ENCODE measurements at places on chromosomes 5 and 9.

DNA sequence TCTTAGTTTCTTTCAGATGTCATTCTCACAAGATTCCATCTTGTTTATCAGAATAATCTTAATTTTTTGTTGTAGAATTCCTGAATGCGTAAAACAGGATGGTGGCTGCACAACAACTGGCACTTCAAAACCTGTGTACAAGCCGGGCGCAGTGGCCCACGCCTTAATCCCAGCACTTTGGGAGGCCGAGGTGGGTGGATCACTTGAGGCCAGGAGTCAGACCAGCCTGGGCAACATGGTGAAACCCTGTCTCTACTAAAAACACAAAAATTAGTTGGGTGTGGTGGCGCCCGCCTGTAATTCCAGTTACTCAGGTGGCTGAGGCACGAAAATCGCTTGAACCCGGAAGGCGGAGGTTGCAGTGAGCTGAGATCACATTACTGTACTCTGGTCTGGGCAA lies 10.5 kb upstream of the CCNB1 start:
- no peak for DNase-seq

DNA sequence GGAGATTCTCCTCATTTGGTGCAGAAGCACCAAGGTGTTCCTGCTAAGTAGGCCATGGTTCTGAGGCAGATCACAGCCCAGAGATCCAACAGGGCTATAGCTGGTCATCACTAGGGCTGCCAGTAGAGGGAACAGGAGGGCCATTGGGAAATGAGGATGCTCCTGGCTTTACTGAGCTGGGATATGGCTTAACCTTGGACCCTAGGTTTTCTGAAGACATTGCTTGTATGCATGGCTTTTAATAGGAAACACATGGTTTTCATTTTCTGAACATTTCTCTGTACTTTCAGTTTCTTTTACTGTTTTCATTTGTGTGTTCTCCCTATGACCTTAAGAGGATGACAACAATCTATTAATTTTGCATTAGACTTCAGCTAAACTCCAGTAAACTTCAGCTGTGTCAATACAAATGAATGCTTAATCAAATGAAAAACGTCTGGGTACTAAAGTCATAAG lies at the start of gene IFNW1:
IFNW1 (minus strand) TSS at position 406 of the 456 bp plus-strand sequence; CDS start at position 144, 262 bp downstream.
- no peak for DNase-seq

DNA sequence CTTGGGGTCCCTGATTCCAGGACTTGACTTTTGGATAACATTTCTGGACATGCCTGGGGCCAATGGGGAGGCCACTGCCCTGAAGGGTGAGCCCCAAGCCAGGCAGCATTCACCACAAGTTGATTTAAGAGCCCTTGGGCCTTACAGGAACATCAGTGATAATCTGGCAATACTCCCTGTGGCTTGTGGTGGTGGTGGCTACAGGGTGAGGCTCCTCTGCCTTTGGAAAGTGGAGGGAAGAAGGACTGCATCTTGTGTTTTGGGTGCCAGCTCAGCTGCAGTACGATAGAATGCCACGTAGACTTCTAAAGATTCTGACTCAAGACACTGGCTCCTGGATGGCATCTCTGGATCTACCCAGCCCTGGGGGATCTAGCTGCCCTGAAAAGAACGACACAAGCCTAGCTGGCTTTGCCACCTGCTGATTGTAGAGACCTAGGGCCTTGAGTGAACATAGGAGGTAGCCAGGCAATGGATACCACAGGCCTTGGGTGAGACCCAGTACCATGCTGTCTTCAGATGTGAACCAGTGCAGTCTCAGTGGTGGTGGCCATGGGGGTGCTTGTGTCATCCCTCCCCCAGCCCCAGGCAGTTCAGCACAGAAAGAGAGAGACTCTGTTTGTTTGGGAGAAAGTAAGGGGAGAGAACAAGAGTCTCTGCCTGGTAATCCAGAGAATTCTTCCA lies 79.0 kb upstream of the DAP start:
- DNase-seq = no peak

- no peak for DNase-seq
Measured at GRCh38 chr5:138844125-138844461, 31.0 kb downstream of the LRRTM2 start.

GRCh38 chr5:158174918-158175851 lies 316.2 kb upstream of the CLINT1 start:
- peak; percentile 45 for DNase-seq

- DNase-seq = no peak
Measured at GRCh38 chr5:165134155-165134554, 1628.7 kb downstream of the MAT2B start.

DNA sequence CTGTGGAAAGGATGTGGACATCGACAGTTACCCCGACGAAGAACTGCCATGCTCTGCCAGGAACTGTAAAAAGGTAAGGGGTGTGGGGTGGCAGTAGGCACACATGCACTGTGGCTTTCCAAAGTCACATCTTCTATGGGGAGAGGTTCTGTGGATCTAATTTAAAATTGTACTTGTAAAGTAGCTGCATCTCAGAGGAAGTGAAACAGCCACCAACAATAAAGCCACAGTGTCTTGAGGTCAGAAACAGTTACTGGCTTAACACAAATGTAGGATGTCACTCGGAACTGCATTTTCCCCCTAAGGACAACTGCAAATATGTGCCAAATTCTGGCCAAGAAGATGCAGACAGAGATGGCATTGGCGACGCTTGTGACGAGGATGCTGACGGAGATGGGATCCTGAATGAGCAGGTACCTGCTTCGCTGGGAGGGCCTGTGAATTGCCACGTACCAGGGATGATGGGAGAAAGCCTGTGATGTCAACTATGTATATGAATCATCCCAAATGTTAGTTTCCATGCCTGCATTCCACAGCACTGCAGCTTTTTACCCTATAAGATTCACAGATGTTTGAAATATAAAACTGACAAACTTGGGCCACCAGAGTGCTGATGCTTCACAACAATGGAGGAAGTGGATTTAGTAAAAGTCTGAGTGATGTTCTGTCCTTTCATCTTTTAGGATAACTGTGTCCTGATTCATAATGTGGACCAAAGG lies 35.3 kb downstream of the THBS4 start:
- no peak for DNase-seq

- DNase-seq = no peak
Measured at GRCh38 chr9:84322828-84323227, 17.7 kb downstream of the SLC28A3 start.

DNA sequence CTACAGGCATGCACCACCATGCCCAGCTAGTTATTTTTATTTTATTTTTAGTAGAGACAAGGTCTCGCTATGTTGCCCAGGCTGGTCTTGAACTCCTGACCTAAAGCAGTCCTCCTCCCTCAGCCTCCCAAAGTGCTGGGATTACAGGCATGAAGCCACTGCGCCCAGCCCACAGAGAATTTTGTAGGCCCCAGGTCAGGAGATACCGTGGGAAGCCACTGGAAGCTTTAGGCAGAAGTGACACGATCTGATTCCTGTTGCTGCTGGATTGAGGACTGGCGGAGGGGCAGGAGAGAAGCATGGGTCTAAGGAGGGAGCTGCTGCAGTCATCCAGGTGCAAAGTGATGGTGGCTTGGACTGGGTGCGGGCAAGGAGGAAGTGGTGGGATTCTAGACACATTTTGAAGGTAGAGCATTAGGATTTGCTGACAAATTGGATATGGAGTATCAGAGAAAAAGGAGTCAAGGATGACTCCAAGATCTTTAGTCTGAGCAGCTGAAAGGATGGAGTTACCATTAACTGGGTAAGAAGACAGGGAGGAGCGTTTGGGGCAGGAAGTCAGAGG lies 20.7 kb downstream of the TCF7 start:
- no peak for DNase-seq

DNA sequence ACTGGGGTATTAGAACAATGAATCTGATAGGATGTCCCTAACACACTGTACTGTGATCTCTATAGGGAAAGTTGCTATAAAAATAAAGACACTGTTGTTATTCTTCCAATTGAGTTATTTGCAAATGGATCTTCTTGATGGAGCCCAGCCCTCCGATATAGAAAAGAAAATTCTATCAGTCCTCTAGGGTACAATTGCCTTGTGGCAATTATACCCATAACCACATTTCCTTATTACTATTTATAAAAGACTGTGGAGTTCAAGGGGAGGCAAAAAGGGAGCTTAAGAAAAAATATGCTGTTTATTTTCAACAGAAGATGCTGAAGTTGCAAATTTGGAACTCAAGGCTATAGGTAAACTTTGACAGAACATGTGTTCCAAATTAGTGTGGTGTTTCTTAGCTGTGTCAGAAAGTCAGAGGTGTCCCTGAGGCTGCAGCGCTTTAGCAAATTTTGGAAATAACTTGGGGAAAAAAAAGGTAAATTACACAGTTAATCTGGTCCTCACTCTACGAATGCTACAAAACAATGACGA lies 116.5 kb downstream of the NFIB start:
- no peak for DNase-seq

DNA sequence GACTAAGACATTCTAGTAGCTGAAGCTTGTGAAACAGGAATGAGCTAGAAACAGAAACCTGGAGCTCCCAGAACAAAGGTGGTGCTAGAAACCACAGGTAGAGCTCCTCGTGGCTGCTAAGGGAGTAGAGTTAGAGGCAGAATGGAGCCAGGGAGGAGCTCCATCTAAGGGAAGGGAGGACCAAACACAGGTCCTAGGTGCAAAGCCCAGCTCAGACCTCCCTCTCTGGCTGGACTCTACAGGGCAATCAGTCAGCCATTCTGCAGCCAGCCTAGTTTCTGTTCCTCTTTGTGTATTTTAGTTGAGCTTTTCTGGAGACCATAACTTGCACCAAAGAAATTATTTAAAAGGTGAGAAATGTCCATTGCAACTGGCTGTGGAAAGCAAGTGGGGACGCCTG lies 70.4 kb downstream of the CRB2 start:
- no peak for DNase-seq

- no peak for DNase-seq
Measured at GRCh38 chr5:161431963-161432362, 114.6 kb downstream of the GABRB2 start.

DNA sequence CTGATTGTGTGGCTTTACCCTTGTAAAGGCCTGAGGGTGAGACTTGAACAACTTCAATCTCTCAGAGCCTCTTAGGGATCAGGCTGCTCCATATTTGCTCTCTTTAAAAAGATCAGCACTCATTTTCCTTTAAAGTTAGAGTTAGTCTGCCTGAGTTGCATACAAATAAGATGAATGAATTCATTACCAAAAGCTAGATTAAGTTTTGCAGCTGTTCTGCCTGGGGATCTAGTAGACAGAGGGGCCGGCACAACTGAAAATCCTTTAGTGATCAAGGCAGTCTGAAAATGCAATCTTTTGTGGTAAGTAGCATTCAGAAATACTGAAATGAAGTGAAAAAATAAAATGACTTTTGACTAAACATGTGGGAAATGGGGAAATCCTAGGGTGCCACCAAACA lies 264.0 kb downstream of the MAN2A1 start:
- no peak for DNase-seq

DNA sequence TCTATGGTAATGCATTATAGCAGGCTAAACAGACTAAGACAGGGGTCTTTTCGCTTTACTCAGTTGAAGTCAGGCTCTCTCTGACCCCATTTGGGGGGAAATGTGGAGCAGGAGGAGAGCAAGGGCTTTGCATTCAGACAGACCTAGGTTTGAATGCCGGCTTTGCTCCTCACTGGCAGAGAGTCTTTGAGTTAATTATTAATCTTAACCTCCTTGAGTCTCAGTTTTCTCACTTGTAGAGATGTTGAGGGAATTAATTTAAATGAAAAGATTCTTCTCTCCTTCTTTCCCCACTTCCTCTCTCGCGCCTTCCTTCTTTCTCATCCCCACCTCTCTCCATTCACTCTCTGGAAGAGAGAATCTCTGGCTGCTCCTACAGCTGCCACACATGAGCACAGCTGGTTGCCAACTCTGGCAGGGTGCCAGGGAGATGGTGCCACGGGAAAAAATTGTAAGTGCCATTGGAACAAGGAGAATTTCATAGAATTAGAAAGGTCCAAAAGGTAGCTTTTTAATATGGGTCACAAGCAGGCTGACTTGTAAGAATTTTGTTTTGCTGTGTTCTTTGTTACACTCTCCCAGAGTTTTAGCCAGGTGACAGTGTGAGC lies 25.2 kb upstream of the GLRA1 start:
- DNase-seq = no peak

- DNase-seq = no peak
Measured at GRCh38 chr9:109248133-109248581, 72.7 kb downstream of the EPB41L4B start.

- no peak for DNase-seq
Measured at GRCh38 chr5:168624850-168625364, 45.7 kb upstream of the PANK3 start.

- DNase-seq = no peak
Measured at GRCh38 chr9:89029788-89030187, 38.5 kb downstream of the S1PR3 start.

DNA sequence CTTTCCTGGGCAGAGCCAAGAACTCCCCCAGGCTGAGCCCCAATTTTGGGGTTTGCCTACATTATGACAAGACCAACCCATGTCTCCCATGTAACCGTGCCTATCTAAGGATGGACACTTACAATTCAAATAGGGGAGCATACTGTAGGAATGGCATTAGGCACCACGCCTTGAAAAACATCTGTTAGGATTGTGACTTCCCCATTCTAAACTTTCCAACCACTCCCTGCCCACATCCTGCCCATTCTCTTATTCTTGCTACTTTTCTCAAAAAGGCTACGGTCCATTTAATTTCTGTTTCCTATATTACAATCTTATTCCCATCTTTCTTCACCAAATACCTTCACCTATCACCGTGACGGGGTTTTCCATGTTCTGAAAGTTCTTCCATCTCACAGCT lies 99.2 kb downstream of the LPAR1 start:
- no peak for DNase-seq

- DNase-seq = no peak
Measured at GRCh38 chr5:55918087-55919035, 67.2 kb downstream of the IL31RA start.

DNA sequence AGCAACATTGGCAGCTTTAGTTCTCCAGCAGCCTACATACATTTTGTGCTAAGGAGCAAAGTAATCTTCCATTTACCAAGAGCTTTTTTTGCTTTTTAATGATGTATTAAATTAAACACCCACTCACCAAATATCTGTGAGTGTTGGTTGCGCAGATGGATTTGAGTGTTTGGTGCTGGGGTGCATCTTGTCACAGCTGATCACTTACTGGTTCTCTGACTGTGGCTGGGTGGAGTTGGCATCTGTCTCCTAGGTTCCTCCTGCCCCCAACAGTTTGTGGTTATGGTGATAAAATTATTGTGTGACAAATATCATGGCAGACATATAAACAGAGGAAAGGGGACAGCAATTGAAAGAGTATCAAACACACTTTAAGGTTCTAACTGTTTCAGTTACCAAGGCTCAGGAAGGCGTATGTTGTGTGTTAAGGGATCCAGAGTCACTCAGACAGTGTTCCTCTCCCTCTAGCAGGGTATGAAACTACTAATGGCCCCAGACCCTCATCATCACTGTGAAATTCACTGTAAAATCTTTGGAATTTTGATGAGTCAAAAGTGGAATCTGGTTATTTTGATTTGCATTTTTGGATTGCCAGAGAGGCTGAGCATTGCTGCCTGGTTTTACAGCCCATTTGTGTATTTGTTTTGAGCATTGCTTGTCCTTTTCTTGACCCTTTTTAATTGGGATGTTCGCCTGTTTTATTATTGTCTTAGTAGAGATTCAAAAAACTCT lies 81.7 kb downstream of the PDE8B start:
- DNase-seq = peak; percentile 31
